ENCODE measurements at places on chromosomes 13 and 19.

- no peak for DNase-seq
Observed at GRCh38 chr13:50132904-50133357, 117.7 kb downstream of the KCNRG start.

DNA sequence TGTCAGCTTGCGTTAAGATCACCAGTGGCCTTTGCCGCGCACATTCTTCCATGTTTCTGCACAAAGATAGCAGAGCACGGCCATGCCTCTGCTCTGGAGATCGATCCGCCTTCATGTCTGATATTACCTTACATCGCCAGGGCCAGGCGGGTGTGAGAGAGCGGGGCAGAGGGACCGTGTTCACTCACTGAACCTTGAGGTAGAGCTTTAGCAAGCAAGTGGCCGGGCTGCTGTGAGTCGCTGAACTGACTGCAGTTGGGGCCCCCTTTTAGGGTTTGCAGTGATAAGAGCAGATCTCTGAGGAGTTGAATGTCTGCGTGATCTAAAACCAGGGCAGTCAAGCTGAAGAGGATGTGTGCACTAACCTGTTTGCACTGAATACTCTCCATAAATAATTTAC is 275.4 kb upstream of the OBI1 start:
- DNase-seq: no peak

DNA sequence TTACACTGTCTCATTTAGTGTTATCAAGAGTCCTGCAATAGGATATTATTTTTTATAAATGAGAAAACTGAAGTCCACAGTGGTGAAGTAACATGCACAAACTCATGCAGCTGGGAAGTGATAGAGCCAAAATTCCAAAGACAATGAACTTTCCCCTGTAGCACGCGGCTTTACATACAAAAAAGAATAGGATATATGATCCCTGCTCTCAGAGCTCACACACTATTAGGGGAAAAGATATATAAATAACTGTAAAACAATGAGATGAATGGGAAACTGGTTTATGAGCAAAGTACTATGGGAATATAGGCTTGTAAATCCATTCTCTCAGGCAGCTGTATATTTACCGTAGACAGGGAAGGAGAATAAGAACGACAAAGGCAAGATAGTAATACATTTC is 39.7 kb downstream of the THSD1 start:
- no peak for DNase-seq

GRCh38 chr19:19101540-19101939 is 36.7 kb downstream of the TMEM161A start:
- no peak for DNase-seq

DNA sequence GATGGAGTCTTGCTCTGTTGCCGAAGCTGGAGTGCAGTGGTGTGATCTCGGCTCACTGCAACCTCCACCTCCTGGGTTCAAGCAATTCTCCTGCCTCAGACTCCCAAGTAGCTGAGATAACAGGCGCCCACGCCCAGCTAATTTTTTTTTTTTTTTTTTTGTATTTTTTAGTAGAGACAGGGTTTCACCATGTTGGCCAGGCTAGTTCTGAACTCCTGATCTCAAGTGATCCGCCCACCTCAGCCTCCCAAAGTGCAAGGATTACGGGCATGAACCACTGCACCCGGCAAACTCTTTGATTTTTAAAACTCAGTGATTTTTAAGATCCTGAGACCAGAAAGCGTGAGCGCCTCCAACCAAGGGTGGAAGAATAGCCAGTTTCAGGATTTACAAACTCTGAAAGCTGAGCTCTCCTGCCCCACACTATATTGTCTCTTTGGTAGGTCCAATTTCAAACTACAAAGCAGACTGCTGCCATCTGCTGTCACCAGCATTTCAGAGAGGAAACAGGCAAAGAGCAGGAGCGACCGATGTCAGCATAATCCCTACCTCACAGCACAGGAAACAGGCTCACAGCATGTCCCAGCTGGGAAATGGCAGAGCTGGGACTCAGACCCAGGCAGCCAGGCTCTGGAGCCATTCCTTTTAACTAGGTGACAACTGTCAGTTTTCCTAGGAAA is 9.2 kb downstream of the NOSIP start:
- DNase-seq: no peak

All from iris pigment epithelial cell (primary cell).